ENCODE measurements at places on chromosomes 6 and 20. TPM values are rescaled to one million over a fixed set of nuclear protein-coding genes. Genes with fewer than 3 reads are reported as not detected.

DNA sequence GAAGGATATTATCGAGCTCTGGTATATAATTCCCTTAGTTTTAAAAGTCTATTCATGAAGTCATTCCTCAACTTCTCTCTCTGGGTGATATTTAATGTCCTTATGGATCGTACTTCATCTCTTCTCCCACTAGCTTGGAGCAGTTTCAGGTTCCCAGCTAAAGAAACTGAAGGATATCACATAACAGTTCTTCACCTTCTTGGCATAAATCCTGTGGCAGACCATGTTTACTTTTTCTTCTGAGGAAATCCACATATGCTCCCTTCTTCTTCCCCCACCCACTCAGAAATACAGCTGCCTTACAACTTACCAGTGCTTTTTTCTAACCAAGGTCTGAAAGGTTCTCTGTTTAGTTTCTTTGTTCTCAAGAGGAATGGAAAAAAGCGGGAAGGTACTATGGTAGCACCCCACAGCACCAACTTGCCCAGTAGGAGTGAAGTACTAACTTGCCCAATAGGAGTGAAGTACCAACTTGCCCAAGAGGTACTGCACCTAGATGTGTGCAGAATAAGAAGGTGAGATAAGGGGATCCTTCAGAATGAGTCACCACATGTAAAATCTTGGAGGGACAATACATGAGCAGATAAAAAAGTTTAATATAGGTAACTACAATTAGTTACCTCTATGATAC lies 53.1 kb downstream of the TSPYL4 start:
- no peak for DNase-seq

DNA sequence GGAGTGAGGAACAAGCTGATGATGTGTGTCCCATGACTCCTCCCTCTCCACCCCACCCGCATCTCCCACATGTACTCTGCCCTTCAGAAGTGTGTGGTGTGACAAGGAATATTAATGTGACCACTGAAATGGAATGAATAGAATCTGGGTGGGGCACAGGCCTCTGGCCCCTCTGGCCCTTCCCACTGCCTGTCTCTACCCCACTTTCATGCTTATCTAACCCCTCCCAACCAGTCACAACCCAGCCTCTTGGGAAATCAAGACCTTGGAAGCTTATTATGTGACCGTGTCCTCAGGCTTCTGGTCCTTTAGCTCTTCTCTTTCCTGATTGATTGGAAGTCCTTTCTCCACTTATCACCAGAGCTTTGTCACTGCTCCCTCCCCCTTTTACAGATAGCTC lies 312.2 kb upstream of the SOX4 start:
- no peak for DNase-seq

GRCh38 chr20:49647550-49647949 lies 66.1 kb downstream of the B4GALT5 start:
- no peak for DNase-seq

DNA sequence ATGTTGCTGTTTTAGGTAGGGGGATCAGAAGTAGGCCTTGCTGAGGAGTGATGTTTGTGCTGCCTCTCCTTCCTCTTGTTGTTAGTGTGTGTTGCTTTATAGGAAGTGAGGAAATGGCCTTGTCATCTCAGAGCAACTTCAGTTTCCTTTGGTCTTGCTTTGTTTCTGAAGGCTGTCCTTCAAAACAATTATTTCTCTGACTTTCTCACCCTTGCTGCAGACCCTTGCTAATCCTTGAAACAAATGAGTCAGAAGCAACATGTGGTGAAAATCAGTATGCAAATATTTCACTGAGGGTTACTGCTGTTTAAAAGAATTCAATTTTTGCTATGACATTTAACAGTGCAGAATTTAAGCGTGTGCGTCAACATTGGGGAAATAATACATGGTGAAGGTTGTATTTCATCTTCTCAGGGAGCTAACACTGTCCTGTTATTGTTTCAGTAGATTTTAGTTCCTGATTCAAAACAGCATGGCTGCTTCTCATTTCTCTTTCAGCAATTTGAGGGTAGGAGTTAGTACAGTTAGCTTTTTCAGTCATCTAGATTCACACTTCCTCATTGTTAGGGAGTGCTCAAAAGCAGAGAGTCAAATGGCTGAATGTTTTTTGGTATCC lies 13.8 kb downstream of the RNF144B start:
- DNase-seq = no peak

DNA sequence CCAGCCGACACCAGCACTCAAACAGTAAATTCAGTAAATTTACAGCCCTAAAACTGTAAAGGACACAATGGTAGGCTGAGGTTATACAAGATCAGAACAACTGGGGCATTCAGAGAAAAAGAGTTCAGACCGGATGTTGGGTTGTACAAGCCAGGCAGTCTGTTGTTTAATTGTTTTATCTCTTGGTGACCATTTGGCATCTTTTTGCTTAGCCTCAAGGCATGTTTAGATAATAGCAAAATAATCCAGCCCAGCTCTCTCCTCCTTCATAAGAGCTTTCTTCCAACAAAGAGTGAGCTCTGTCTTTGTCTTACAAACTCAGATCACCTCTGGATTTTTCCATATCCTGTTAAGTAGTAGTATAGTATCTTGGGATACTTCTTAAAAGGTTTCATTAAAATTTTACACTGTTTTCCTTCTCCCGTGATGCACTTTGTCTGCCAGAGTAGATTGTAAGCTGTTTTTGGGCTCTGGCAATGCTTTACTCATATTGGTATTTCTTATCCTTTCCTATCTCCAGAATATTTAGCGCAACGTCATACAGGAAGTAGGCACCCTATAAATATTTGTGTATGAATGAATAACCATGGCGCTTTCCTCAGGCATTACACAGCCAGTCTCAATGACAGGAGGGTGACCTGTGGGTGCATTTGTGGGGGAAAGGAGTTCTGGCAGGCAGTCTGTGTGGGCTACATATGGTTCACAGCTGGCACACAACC lies 35.6 kb upstream of the TRAM2 start:
- no peak for DNase-seq

DNA sequence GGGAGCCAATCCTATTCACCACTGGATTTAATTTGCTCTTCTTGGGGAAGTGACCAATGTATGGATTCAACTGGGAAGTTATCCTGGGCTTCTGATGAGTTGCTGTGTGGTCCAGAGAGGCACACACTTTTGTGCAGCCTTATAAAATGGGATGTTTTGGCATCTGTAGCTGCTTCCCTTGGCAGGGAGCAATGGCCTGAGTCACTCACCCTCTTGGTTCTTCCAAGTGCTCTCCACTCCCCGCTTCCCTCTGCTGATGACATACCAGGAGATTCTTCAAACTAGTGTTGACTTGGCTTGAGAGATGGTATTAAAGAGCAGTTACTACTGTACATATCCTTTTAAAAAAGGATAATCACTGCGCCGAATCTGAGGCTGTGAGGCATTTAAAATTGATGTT lies 105.8 kb downstream of the JARID2 start:
- DNase-seq = no peak

DNA sequence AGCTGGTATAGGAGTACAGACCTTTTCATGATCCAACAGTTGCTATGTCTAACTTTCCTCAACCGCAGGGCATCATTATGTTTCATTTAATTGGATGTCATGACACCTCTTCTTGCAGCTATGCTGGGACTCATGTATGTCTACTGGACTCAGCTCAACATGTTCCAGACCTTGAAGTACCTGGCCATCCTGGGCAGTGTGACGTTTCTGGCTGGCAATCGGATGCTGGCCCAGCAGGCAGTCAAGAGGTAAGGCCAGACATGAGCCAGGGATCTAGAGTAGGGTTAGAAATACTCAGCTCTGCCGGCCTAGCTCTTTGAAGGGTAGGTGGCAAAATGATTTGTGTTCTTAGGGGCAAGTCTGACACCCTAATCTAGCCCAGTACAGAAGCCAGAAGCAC lies 25.2 kb downstream of the GHRH start:
- DNase-seq = no peak

- DNase-seq = no peak
These were observed 57.6 kb downstream of the NOL4L start for GRCh38 chr20:32527447-32528055.

DNA sequence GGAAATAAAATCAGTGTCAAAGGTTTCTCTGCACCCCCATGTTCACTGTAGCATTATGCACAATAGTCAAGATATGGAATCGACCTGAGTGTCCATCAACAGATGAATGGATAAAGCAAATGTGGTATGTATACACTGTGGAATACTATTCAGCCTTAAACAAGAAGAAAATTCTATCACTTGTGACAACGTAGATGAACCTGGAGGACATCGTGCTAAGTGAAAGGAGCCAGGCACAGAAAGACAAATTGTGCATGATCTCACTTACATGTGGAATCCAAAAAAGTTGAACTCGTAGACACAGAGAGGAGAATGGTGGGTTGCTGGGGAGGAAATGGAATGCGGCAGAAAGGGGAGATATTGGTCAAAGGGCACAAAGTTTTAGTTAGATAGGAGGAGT lies 136.3 kb upstream of the ESR1 start:
- DNase-seq = no peak

GRCh38 chr20:57986666-57987065 lies 241.8 kb downstream of the ANKRD60 start:
- DNase-seq = no peak

DNA sequence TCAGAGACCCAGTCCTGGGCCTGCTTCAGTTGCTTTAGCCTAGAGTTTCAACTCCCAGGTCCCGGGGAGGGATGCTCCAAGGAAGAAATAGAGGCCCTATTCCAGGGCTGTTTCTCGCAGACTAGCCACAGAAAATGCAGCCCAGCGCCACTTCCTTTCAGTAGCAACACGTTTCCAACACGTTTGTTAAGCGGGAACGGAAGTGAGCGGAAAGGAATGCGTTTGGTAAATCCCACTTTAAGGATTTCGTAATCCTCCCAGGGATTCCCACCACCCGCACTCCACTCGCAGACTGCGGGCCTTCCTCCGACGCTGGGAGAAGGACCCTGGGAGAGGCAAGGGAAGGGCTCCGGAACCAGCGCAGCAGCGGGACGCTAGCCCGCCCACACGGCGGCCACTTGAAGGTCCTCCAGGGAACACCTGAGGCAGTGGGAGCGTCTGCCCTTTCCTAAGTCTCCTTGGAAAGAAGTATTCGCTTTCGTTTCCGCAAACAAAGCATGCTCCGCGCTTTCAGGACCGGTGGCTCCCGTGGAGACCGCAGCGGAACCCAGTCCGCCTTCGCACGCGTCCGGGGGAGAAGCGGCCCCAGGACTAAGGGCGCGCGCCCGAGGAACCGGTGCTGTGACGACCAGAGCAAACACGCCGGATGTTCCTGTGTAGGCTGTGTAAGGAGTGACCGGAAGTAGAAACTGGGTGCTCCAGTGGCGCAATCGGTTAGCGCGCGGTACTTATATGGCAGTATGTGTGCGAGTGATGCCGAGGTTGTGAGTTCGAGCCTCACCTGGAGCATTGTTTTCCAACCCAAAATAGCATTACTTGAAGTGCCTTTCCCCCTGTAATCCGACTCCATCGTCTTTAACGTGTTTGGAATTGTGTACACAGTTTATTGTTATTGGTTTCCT lies 227.6 kb upstream of the PRSS16 start:
- peak; percentile 95 for DNase-seq

DNA sequence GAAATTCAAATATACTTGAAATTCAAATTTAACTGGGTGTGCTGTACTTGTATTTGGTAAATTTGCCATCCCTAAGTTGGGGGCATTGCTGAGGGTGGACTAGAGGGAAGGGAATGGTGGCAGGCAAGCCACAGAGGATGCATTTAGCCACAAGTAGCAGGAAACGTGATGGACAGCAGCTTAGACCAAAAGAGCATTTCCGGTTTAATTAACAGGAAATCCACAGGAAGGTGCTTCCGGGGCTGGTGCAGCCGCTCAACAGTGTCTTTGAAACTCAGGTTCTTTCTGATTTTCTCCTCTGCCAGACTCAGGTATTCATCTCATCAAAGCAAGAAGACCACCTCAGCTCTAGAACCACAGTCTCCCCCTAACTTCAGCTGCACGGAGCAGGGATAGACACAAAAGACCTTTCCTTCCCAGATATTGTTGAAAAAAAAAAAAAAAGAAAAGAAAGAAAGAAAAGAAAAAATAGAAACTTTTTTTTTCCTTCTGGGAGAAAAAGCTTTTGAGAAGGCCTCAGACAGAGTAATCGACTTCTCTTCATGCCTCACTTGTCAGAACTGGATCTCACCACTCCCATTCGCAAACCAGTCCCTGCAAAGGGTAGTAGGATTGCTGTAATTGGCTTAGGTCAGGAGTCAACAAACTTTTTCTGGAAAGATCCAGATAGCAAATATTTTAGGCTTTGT lies 8.0 kb upstream of the BCAS1 start:
- DNase-seq = no peak

DNA sequence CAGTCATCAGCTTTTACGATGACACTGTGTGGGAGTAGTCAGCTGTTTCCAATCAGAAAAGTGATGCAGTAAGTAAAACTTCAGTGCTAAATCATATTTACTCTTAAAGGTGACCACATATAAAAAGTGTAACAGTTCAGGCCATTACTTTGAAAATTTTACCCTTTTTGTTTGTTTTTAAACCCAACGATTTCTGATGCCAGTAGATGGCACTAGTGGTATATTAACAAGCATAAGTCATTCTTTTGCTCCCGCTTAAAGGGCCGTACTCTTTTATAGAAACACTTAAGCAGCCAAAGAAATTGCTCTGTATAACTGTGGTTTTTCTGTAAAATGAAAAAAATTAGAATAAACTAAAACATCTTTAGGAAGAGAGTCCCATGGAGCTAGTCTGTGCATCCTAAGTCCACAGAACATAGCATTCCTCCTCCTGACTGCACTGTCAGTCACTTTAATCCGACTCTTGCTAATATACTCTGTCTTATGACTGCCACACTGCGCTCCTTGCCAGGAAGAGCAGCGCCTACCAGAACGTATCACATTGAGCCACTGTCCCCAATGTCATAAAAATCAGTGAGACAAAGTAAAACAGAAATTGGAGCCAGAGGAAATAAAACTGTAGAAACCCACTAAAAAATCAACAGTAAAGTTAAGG lies 25.0 kb downstream of the HEBP2 start:
- DNase-seq = no peak

GRCh38 chr6:99344289-99344688 lies 5.2 kb downstream of the FAXC start:
- DNase-seq = peak; percentile 55

DNA sequence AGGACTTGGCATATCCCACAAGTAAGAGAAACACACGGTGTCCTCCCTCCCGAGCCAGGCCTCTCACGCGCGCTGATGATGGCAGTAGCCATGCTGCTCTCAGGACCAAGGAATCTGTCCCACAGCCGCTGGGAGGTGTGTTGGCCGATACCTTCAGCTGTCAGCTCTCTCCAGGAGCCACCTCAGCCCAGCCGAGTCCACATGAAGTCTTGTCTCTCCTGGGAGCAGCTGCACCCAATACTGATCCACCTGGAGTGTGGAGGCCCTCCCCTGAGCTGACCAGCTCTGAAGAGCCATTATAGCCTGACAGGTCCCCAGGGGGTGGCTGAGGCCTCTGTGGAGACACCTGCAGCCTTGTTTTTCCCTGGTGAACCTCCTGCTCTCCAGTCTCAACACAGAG lies 23.8 kb upstream of the NXT1 start:
- no peak for DNase-seq

COL9A3 gene
- 14.3 TPM for total RNA-seq

RBM24 gene
- 25.5 TPM for total RNA-seq

LPIN3 gene
- 19.8 TPM for total RNA-seq

AVP gene
- not detected for total RNA-seq

SAMD10 gene
- 3.1 TPM for total RNA-seq

HRH3 gene
- not detected for total RNA-seq

IP6K3 gene
- total RNA-seq = 1.8 TPM

ARFGEF3 gene
- total RNA-seq = 3.3 TPM

SNAP91 gene
- 7.1 TPM for total RNA-seq

LPA gene
- total RNA-seq = not detected

VSTM2L gene
- 11.1 TPM for total RNA-seq

SUMO4 gene
- 0.58 TPM for total RNA-seq
